Neural crest cell (in vitro differentiated cells): ENCODE measurements at places on chromosomes 16 and 17. TPM values are rescaled to one million over a fixed set of nuclear protein-coding genes. Genes with fewer than 3 reads are reported as not detected.
A peak's percentile ranks its signal among the peaks of the same experiment; 100 is the strongest.

Gene DGKE
- 4.7 and 5.4 TPM in 2 replicates for total RNA-seq

Gene USP6
- total RNA-seq: 0.26 and 0.30 TPM in 2 replicates

Gene STX1B
- total RNA-seq: 12.1 and 14.1 TPM in 2 replicates

Gene MSLN
- not detected in 2 replicates for total RNA-seq

Gene KCNG4
- total RNA-seq: not detected in 2 replicates

Gene ITGAD
- total RNA-seq: not detected in 2 replicates

GRCh38 chr17:78541488-78542206 is 35.5 kb downstream of the DNAH17 start:
- DNase-seq: no peak

DNA sequence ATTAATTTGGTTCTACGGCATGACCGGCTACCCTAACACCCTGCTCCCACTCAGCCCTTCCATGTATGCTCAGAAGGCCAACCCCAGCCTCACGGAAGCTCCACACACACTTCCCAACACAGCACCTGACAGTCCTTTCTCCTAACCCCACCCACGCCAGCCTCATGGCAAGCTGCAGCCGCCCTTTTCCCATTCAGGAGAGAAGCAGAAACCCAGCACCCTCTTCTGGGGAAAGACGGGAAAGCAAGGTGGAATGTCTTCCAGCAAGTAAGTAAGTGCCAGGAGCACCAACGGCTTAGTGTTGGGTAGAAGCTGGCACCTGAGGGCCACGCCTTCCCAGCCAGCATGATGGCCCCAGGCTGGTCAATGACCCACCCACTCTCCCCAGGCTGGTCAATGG is 32.1 kb downstream of the ABR start:
- DNase-seq: peak; percentile 56

- DNase-seq: no peak
These were observed 96.7 kb upstream of the CDH5 start for GRCh38 chr16:66269617-66270332.

DNA sequence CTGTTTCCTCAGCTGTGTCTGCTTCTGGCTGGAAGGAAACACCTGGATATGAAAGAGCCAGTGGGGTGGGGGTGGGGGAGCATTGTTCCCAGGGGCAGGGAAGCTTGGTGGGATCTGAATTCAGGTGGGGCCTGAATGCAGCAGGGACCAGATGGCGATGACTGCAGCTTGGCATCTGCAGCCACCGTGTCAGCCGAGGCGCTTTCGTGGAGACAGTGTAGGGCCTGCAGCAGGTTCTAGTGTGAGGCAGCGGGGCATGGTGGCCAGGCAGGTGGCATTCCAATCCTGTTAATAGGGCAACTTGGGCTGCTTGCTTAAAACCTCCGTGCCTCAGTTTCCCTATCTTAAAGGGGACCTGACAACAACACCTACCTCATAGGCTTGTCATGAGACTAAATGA is 1.7 kb downstream of the PIK3R6 start:
- no peak for DNase-seq

DNA sequence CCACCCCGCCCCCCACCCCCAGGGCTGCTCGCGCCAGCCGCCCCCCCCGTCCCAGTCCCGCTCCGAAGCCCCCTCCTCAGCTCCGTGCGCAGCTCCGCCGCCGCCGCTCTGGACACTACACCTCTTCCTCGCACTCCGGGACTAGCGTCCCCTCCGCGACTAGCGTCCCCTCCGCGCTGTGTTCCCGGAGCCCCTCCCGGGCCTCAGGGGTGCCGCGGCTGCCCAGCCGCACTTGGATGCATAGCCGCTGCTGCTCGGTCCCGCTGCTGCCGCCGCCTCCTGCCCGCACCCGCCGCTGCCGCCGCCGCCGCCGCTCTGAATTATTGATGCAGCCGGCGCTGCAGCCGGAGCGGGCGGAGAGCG is at the start of gene CBLN1:
Gene CBLN1, minus strand, starts transcription at position 359 of the 363 bp plus-strand sequence. CDS start 373 bp downstream, outside the sequence.
- DNase-seq: no peak

DNA sequence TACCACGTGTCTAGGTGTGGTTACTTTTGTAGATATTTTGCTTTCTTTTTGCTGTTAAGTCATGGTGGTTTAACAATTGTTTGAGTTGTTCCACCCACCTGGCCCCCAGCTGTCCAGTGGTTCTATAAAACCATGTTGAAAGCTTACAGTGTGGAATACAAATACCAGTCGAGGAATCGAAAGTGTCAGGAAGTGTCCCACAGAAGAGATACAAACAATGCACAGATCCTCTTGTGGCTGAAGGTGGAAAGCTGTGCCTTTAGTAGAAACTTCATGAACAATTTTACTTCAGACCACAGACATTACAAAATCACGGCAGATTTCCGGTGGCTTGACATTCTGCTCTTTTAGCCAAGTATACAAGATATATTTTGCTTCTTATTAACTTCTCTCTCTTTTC is 782.4 kb upstream of the SOX9 start:
- DNase-seq: no peak

DNA sequence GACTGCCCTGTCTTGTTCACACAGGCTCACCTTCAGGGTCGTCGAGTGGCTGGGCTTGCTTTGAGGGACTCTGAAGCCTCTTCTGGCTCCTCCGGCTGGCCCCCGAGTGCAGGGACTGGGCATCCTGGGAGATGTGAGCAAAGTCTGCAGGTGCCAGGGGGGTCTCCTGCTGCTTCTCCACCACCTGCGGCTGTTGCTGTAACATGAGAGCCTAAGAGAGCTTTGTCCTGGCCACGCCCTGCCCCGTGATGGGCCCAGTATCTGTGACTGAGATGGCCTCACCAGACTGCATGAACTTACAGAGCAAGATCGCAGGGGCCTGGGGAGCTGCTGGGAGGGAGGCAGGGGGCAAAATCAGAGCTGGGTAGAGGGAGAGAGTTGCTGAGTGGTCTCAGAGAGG is 12.5 kb downstream of the ERN2 start:
- no peak for DNase-seq

DNA sequence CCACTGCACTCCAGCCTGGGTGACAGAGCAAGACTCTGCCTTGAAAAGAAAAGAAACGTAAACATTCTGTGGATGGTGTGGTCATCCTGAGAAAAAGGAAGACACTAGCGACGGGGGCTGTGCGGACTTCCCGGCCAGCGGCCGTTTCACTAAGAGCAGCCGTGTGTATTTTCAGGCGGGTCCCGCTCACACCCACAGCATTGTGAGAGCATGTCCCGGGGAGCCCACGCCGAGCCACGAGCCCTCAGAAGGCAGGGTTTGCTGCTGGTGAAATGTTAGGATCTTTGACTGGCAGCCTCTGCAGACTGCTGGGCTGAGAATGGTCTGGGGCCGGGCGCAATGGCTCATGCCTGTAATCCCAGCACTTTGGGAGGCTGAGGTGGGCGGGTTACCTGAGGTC is 40.3 kb downstream of the LMF1 start:
- DNase-seq: no peak

DNA sequence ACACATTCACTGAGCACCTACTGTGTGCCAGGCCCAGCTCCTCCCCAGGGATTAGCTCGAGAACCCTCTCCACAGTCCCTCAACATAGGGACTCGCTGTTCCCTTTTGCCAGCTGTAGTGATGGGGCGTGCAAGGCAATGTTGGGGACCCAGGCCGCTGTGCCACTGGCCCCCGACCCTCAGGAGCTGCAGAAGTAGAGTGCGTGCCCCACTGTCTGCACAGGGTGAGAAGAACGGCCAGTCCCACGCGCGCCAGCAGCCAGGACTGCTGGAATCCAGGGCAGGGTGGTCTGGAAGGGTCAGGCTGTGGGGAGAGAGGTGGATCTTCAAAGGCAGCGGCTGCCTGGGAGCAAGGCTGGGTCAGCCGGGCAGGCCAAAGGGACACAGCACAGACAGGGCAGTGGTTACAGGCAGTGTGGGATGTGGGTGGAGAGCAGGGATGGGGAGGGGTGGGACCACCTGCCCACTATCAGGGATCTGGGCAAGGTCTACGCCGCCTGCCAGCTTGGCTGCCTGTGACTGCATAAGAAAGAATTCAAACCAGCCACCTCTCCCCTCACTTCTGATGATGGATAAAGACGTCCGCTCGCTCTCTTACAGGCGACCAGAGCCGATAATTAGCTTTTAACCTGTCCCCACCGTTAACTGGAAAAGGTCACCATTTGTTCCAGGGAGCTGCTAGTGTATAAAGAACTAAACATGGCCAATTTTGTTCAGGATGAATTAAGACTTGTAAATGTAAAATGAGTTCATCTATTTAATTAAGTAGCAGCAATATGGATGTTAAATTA is 86.7 kb upstream of the GSE1 start:
- DNase-seq: no peak

GRCh38 chr17:46264456-46265198 is 30.3 kb upstream of the LRRC37A start:
- no peak for DNase-seq

- DNase-seq: peak; percentile 70
These were observed 119.0 kb downstream of the SNX29 start for GRCh38 chr16:12095275-12096156.

DNA sequence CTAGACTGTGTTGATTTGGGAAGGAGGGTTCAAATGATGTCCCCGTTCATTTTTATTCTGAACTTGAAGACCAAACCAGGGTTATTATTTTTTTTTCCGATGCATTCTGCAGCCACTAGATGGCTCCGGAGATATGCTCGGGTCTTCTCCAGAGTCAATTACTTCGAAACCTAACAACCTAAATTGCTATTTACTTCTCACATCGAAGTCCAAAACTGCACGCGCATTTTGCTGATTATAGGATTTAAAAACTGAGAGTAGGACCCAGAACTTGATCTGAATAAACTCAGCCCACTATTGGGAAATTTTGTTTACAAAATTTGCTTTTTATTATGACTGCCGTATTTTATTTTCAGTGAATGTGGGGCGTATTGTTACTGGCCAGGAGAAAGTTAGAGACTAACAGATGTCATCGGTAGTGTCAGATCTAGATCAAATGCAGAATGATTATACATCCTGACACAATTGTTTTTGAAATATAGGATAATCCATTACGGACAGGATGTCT is 263.8 kb downstream of the HS3ST3A1 start:
- peak; percentile 36 for DNase-seq

GRCh38 chr16:81756615-81757356 is 22.3 kb upstream of the PLCG2 start:
- no peak for DNase-seq

GRCh38 chr17:6914711-6915110 is 81.1 kb upstream of the ALOX12 start:
- DNase-seq: no peak

DNA sequence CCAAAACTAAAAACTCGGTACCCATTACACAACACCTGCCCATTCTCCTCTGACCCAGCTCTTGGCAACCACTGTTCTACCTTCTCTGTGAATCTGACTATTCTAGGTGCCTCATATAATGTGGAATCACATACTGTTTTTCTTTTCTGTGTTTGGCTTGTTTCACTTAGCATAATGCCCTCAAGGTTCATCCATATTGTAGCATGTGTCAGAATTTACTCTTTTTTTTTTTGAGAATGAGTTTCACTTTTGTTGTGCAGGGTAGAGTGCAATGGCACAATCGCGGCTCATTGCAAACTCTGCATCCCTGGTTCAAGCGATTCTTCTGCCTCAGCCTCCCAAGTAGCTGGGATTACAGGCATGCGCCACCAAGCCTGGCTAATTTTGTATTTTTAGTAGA is 59.5 kb upstream of the RBL2 start:
- no peak for DNase-seq

- DNase-seq: no peak
These were observed 17.7 kb downstream of the SGCA start for GRCh38 chr17:50183421-50183994.

DNA sequence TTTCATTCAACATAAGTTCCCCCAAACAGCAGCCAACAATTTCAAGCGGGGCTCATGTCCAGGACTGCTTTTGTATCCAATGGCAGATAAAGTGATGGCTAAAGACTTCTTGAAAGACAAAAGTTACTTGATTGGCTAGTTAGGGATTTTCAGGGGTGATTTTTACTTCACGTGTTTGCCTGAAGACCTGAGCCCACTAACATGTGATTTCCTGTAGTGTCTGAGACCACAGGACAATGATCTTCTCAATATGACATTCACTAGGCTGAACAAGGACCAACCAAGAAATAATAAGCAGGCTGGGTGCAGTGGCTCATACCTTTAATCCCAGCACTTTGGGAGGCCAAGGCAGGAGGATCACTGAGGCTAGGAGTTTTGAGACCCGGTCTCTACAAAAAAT is 10.4 kb downstream of the TVP23A start:
- DNase-seq: no peak

- DNase-seq: no peak
These were observed 1.1 kb upstream of the UBE2I start for GRCh38 chr16:1308036-1308976.

GRCh38 chr16:56986361-56986760 is 3.0 kb upstream of the NLRC5 start:
- DNase-seq: no peak

- DNase-seq: no peak
These were observed 4.2 kb downstream of the SRSF2 start for GRCh38 chr17:76732734-76733617.

DNA sequence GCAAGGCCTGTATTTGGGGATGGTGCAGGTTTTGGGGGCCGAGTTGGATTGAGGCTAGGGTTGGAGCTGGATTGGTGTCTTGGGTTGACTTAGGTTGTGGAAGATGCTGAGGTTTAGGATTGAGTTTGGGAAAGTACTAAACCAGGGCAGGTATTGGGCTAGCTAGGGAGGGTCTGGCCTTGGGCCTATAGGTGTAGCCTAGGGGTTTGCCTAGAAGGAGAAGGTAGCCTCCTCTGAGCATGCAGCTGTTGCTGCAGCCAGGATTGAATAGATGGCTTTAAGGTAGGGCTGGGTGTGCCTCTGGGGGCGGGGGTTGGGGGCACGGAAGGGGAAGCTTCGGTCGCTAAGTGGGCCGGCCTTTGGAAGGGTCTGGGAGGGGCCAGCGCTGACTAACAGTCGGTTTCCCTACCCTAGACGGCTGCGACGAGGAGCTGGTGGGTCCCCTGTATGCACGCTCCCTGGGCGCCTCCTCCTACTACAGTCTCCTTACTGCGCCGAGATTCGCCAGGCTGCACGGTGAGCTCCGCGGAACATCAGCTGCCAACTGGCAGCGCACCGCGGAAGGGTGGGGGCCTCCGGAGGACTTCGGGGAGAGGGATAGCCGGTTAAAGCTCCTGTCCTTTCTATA is 1.2 kb downstream of the CNTNAP1 start:
- DNase-seq: no peak
